Occipital lobe (tissue), 3 donors: ENCODE measurements at places on chromosomes 6 and 20. TPM values are rescaled to one million over a fixed set of nuclear protein-coding genes. Genes with fewer than 3 reads are reported as not detected.

Gene FAM162B
- 2.8 TPM for total RNA-seq

Gene CD40
- total RNA-seq, result 0.62 TPM

Gene VGLL2
- not detected for total RNA-seq

Gene TBC1D32
- total RNA-seq, result 48.4 TPM

Gene SIRPB1
- 0.47 TPM for total RNA-seq

Gene TMEM74B
- total RNA-seq, result 8.0 TPM

Gene ULBP2
- total RNA-seq, result 5.3 TPM

Gene ADNP
- 75.5 TPM for total RNA-seq

Gene PPP1R14C
- total RNA-seq, result 61.3 TPM

Gene FUT9
- total RNA-seq, result 97.0 TPM

DNA sequence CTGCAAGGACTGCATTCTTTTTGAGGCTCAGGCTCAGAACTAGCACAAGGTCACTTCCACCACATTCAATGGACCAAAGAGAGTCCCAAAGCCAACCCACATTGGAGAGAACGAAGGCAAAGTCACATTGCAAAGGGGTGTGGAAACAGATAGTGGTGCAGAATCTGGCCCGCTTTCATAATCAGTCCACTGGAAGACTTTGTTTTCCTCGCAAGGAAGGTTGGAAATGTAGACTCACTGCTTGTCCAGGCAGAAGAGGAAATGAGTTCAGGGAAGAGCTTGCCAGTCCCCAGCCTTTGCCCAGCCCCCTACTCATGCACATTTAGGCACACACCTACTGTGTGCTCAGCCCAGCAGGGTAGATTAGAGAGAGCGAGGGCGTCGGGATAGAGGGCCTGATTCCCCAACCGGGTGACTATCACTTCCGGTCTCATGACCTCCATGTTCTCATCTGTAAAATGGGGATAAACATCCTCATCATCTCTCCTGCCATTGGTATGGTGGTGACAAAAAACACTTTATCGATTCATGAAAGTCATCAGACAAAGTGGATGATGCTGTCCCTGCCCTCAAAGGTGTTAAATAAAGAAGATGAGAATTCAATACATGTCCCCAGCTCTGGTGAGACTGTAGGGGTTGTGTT lies 24.3 kb upstream of the CCN5 start:
- DNase-seq, result no peak

- DNase-seq, result no peak
These were observed 63.4 kb downstream of the CNBD2 start for GRCh38 chr20:36031806-36032205.

DNA sequence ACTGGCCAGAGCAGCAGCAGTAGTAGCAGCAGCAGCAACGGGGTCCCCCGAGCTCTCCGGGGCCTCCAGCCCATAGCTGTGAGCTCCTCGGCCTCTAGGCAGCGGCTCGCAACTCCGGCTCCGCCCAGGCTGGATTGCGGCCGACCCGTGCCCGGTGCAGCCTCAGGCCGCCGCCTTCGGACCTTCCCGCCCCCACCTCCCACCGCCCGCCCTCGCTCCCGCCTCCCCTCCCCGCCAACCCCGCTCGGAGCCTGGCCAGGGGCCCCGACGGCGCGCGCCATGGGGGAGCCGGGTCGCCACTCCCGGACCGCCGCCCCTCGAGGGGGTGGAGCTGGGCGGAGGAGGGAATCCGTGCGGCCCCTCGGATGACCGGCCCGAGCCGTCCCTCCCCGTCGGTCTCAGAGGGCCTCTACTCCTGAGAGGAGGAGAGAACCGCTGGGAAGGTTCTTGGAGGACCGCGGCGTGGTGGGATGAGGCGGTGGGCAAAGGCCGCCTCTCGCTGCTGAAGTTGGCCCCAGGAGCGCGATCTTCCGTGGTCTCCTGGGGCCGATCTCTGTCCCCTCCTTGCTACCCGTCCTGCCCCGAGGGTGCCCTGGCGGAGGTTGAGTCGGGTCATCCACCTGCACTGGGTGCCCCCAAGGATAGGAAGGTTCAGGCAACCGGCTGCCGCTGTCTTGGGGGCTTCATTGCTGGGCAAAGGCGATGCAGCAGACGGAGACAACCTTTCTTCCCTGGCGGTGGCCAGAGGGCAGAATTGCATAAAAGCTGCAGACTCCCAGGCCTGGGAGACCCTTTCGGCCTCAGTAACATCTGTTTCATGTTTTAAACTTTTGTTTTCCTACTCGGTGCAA lies at the start of gene ADAM33:
ADAM33 (minus strand) TSS at position 80 of the 851 bp plus-strand sequence; CDS start at position 74, 6 bp downstream.
- no peak for DNase-seq

- no peak for DNase-seq
These were observed 104.4 kb downstream of the C6orf118 start for GRCh38 chr6:165204807-165205545.

- DNase-seq, result peak; percentile 100
These were observed at the start of gene NFYA for GRCh38 chr6:41072836-41073202. TSS of gene NFYA (plus strand) at chr6:41072974. CDS start at chr6:41079090, 6,116 bp downstream.

- DNase-seq, result no peak
These were observed 95.8 kb upstream of the IRAK1BP1 start for GRCh38 chr6:78771586-78771985.

- DNase-seq, result no peak
These were observed 68.6 kb downstream of the CDK19 start for GRCh38 chr6:110746680-110747079.

DNA sequence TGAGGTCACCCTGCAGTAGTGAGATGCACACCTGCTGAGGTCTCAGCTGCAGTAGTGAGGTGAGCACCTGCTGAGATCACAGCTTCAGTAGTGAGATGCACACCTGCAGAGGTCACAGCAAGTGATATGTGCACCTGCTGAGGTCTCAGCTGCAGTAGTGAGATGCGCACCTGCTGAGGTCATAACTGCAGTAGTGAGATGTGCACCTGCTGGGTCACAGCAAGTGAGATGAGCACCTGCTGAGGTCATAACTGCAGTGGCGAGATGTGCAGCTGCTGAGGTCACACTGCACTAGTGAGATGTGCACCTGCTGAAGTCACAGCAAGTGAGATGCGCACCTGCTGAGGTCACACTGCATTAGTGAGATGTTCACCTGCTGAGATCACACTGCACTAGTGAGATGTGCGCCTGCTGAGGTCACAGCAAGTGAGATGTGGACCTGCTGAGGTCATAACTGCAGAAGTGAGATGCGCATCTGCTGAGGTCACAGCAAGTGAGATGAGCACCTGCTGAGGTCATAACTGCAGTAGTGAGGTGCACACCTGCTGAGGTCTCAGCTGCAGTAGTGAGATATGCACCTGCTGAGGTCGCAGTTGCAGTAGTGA lies 20.8 kb downstream of the ZDHHC14 start:
- DNase-seq, result no peak

- DNase-seq, result no peak
These were observed 18.3 kb downstream of the LRRC1 start for GRCh38 chr6:53813096-53813495.

DNA sequence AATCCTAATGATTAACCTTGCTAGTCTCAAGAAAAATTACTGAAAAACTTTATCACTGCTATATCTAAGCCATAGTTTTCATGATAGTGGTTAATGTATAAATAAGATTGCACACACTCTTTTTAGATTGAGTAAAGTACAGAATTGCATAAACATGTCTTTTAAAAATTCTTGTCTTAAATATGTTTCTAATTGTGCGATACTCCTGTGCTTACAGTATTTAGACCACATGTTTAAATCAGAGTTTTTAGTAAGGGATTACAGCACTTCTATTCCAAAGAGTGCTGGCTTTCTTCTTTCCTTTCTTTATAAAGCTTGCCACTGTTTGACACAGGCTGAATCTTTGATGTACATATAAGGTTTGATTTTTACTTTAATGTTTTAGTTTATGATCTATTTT lies 36.8 kb upstream of the RGS17 start:
- no peak for DNase-seq

DNA sequence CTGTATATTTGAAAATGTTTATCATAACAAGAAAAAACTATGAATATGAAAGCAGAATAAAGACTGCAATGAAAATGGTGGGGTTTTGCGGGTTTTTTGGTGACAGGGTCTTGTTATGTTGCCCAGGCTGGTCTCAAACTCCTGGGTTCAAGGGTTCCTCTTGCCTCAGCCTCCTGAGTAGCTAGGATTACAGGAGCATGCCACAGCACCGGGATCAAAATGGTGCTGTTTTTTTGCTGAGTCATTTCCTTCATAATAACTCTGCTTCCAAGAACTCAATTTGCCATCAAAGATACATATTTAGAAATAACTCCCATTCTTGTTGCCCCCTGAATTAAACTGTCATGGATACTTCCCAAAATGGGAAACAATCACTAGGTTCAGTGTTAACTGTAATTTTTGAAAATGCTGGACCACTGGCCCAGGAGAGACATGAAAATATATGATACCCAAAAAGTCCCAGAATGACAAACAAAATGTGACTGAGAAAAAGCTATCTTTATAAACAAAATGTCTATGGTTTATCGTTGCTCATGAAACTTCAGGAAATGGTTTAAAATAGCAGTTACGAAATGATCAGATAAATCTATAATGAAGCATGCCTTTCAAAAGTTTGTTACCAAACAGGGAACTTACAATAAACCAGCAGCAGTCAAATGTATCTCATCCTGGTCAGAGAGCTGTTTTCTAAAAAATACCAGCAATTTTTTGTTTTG lies 32.2 kb downstream of the ILRUN start:
- DNase-seq, result no peak

DNA sequence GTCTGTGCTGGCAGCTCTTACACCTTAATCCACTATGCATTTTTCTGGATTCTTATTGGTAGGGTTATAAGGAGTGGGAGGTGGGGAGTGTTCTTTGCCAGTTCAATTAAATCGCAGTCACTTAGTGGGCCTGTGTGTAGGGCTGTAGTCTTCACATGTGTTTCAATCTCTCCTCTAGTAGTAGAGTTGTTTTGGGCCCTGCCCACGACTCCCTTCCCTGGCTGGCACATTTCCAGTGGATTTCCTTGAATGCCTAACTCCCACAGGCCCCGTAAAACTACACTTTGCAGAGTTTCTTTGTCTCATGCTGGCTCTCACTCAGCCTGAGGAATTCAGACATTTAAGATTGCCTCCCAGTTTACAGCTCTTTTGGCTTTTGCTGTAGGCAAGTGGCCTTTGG lies 414.0 kb upstream of the OPRM1 start:
- DNase-seq, result no peak

- DNase-seq, result no peak
These were observed 343.4 kb downstream of the CDC5L start for GRCh38 chr6:44730771-44731391.

DNA sequence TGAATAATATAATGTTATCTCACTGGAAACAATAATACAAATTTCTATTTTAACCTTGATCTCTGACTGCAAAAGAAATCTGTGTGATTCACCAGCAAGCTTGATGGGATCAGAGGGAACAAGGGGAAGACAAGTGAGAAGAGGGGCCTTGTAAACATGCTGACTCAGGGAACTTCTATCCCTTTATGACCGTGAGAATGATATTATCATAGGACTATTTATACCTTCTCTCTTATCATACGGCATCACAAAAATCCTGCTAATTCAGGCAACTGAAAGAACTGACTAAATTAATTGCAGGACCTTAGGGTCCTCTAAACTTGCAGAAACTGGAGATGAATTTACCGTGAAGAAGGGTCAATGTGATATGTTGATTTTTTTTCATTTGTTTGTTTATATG lies 173.3 kb downstream of the PTPRK start:
- no peak for DNase-seq

GRCh38 chr6:130602151-130602770 lies 224.9 kb upstream of the SMLR1 start:
- no peak for DNase-seq

GRCh38 chr6:41671376-41671775 lies 33.1 kb downstream of the MDFI start:
- no peak for DNase-seq

- no peak for DNase-seq
These were observed 39.3 kb upstream of the DUSP22 start for GRCh38 chr6:252775-253535.

GRCh38 chr20:45927071-45927878 lies 7.2 kb upstream of the PCIF1 start:
- no peak for DNase-seq

- DNase-seq, result no peak
These were observed 64.2 kb upstream of the CCN6 start for GRCh38 chr6:111989743-111990142.

DNA sequence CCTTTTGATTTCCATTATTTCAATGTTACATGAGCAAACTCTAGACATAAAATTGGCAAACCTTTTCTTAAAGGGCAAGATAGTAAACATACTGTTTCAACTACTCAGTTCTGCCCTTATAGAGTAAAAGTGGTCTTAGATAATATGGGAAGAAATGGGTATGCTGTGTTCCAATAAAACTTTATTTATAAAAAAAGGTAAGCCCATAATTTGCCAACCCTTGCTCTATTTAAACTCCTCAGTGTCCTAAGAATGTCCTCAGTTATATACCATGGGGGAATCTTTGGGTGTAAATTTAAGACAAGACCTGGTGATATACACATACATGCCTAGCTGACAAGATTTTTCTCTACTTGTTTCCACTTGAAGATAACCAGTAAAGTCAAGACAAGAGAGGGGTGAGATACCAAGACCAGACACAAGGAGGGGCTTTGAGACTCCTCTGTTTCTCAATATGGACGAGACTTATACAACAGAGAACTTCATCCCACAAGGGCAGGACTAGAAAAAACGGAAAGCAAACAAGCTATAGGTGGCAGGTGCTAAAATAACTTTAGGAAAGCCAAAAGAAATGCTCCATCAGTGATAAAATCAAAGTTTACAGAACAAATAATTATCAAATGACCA lies 10.5 kb downstream of the SNX3 start:
- no peak for DNase-seq

DNA sequence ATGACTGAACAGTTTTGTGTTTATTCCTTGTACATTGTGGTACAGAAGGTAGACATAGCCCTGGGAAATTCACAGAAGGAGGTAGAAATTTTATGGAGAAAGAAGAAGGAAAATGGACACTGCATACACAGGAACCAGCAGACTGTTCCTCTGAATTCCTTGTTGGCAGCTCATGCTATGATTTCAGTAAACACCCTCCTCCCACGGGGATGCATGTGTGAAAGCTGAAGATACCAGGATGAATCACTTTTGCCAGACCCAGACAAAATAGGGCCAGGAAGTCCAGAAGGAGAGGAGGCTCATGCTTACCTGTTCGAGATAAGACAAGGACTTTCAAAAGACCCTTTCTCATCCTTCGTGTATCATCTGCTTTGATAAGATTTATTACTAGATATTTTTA lies 110.3 kb upstream of the GGTLC1 start:
- DNase-seq, result peak; percentile 53

DNA sequence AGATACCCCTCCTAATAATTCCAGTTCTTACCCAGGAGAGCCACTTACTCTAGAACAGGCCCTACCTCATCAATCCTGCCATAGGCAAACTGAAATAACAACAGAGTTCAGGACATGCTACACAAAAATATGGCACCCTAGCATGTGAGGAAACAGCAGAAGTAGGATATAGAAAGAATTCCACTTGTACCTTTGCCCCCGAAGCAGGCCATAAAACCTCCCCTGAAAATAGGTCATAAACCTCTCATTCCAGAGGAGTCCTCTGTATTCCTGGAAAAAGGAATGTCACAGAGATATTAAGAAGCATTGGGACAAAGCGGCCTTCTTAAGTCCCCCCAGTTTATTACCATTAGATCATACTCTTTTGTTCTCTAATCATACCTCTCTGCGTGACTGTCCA lies 504.3 kb upstream of the MARCKS start:
- DNase-seq, result no peak

- DNase-seq, result no peak
These were observed 16.8 kb downstream of the SLC17A2 start for GRCh38 chr6:25913741-25914140.

GRCh38 chr20:55515832-55516231 lies 489.5 kb downstream of the CBLN4 start:
- DNase-seq, result no peak
